Thymus (tissue), 14 donors: ENCODE measurements at places on chromosomes 12 and 14. TPM values are rescaled to one million over a fixed set of nuclear protein-coding genes. Genes with fewer than 3 reads are reported as not detected.

DNA sequence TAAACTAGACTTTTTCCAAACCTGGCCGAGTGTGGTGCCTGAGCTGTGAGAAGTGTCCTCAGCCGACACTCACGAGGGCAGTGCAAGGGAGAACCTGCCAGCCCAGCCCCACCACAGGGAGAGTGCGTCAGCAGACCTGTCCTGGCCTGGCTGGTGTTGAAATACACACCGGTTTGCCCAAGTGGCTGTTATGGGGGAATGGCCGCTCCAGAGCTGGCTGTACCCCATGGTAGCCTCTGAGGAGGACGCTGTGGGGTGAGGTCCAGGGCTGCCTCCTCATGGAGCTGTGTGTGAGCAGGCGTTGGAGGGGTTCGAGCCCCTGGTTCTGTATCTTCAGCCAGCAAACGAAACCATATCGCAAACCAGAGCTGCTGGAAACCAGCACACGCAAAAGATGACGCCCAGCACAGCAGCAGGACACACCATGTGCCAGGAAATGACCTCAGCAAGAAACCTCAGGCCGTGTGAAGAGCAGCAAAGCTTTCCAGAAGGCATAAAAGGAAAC, 9.4 kb downstream of the ANKRD9 start:
- H3K36me3 ChIP-seq: peaks cover 3% of the 10 kb centered on the region
- no peak overlapping the region for H3K4me3 ChIP-seq
- no peaks in the 10 kb centered on the region for H3K4me1 ChIP-seq
- H3K27me3 ChIP-seq: no peaks in the 10 kb centered on the region
- H3K27ac ChIP-seq: no peak overlapping the region

GRCh38 chr12:55818140-55818728, 393 bp downstream of the ORMDL2 start:
- H3K4me3 ChIP-seq: peak overlapping the region; percentile 83
- H3K27ac ChIP-seq: peak overlapping the region; percentile 74
- no peaks in the 10 kb centered on the region for H3K27me3 ChIP-seq
- H3K36me3 ChIP-seq: peaks cover 43% of the 10 kb centered on the region

DNA sequence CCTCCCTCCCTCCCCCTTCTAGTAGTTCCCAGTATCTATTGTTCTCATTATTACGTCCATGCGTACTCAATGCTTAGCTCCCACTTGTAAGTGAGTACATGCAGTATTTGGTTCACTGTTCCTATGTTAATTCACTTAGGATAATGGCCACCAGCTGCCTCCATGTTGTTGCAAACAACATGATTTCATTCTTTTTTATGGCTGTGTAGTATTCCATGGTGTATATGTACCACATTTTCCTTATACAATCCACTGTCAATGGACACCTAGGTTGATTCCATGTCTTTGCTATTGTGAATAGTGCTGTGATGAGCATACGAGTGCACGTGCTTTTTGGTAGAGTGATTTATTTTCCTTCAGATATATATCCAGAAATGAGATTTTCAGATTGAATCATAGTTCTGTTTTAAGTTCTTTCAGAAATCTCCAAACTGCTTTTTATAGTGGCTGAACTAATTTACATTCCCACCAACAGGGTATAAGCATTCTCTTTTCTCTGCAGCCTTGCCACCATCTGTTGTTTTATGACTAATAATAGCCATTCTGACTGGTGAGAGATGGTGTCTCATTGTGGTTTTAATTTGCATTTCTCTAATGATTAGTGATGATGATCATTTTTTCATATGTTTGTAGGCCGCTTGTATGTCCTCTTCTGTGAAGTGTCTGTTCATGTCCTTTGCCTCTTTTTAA, 17.9 kb upstream of the CLEC7A start:
- no peaks in the 10 kb centered on the region for H3K36me3 ChIP-seq
- no peaks in the 10 kb centered on the region for H3K27me3 ChIP-seq
- H3K27ac ChIP-seq: no peak overlapping the region
- no peak overlapping the region for H3K4me3 ChIP-seq
- no peak for DNase-seq

DNA sequence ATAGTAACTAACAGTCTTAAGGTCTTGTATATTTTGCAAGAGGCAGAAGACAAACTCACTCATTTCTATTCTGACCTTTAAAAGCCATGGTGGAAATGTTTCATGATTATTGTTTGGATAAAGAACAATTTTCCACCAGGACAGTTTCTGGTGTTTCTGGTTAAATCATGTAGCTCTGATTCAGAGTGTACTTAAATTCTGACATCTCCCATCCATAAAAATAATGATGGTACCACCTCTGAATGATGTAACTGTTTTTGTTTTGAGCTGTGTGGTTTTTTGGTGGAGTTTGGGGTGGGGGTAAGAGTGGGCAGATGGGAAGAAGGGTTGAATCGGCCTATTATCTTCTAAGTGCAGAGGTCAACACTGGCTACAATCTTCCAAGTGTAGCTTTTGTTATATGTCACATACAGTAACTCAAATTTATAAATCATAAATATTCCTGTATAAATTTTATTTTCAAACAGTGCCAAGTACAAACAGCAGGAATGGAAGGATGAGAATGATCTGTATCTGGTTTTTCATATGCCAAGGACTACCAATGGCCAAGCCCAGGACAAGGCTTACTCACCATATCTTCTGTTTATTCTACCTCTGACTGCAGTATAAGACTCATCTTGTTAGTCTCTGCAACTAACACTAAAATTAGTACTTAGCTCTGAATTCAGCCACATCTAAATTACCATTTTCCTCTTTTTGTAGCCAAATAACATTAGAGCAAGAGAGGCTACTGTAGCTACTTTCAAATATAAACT, 108.7 kb downstream of the BCAT1 start:
- DNase-seq: no peak
- H3K4me3 ChIP-seq: no peak overlapping the region
- no peaks in the 10 kb centered on the region for H3K4me1 ChIP-seq

TXNDC16 gene
- 4.1 TPM for polyA plus RNA-seq

- H3K4me3 ChIP-seq: no peak overlapping the region
- DNase-seq: no peak
- no peaks in the 10 kb centered on the region for H3K4me1 ChIP-seq
Measured at GRCh38 chr14:101196051-101196712, 292.7 kb upstream of the RTL1 start.

GRCh38 chr12:131916306-131917138, 12.6 kb upstream of the PUS1 start:
- H3K4me3 ChIP-seq: no peak overlapping the region
- no peaks in the 10 kb centered on the region for H3K27me3 ChIP-seq
- H3K4me1 ChIP-seq: no peaks in the 10 kb centered on the region
- no peak for DNase-seq

- DNase-seq: no peak
- H3K27ac ChIP-seq: no peak overlapping the region
- H3K4me1 ChIP-seq: no peaks in the 10 kb centered on the region
- no peaks in the 10 kb centered on the region for H3K27me3 ChIP-seq
Measured at GRCh38 chr12:22238211-22238610, 96.3 kb downstream of the ST8SIA1 start.

DNA sequence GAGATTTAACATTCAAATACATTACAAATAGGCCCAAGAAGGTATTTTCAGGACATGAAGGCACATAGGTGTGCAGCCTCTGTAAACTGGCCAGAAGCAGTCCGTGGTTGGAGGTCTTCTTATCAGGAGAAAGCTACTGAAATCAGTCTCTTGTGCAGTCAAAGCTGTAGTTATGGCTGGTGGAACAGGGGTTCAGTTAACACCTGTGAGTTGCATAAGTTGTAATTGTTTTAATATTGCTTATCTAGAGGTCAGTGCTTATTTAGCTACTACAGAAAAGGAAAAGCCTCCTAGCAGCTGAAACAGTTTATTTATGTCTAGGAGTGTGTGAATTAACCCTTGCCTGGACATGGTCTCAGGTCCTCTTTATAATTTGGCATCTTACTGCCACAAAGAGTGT, 377.6 kb upstream of the MDGA2 start:
- no peaks in the 10 kb centered on the region for H3K36me3 ChIP-seq
- no peak for DNase-seq
- no peaks in the 10 kb centered on the region for H3K4me1 ChIP-seq
- no peak overlapping the region for H3K4me3 ChIP-seq

GRCh38 chr12:49465132-49465531, 73.7 kb upstream of the KCNH3 start:
- no peak overlapping the region for H3K4me3 ChIP-seq
- H3K36me3 ChIP-seq: peaks cover 3% of the 10 kb centered on the region
- no peak for DNase-seq
- H3K27me3 ChIP-seq: no peaks in the 10 kb centered on the region
- no peaks in the 10 kb centered on the region for H3K4me1 ChIP-seq
- H3K27ac ChIP-seq: no peak overlapping the region

TMEM229B gene
- 6.6 TPM for polyA plus RNA-seq

DNA sequence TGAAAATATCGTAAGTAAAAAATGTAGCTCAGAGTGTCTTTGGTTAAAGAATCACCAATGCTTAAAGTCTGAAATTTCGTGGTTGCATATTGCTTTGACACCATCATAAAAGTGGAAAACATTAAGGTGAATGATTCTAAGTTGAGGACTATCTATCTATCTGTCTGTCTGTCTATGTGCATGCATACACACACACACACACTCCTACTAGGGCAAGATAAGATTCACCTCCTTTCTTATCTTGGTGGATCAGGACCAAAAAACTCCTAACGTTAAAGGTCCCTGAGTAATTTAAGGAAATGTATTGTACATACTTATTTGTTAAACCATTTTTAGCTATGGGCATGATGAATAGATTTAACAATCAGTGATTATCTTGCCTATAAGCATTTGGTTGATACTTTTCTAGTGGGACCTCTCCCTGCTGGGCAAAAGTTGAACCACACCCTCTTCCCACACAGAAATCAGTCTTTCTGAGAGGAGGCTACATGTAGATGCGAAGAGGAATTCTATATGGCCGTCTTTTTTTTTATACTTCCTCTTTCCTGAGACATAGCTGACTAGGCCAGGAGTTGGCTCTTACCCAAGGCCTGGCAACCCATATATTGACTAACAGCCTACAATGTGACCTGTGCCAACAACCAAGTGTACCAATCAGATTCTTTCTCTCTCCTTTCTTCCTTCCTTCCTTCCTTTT, 19.3 kb upstream of the LLPH start:
- peaks cover 21% of the 10 kb centered on the region for H3K36me3 ChIP-seq
- no peak for DNase-seq
- no peaks in the 10 kb centered on the region for H3K27me3 ChIP-seq
- H3K4me3 ChIP-seq: no peak overlapping the region
- H3K27ac ChIP-seq: no peak overlapping the region

MSI1 gene
- polyA plus RNA-seq: 0.25 TPM

DNA sequence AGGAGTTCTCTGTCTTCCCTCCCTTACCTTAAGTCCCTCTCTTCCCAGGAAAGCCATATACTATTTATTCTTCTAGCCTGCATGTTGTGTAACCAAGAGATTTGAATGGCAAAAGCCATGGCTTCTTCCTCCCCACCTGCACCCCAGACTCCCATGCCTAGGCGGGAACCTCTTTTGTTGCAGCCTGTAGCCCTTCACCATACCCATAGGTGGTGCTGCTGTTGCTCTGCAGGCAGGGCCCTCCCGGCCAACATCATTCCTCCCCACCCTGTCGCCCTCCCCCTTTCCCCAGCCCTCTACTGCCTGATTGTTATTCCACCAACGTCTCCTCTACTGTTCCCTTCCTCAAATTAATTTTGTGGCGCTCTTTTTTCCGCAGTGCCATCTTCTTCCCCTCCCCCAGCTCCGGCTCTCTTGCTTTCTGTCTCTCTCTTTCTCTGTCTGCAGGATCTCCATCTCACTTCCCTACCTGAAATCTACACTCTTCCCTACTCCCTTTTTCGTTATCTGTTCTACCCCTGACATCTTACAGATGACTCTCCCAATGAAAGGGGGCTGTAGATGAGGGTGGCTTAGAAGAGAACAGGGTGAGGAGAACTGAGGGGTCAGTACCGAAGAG, 13.8 kb downstream of the NGDN start:
- DNase-seq: peak; percentile 25
- H3K4me1 ChIP-seq: no peaks in the 10 kb centered on the region
- H3K36me3 ChIP-seq: peaks cover 7% of the 10 kb centered on the region
- H3K27ac ChIP-seq: no peak overlapping the region
- H3K4me3 ChIP-seq: no peak overlapping the region

DNA sequence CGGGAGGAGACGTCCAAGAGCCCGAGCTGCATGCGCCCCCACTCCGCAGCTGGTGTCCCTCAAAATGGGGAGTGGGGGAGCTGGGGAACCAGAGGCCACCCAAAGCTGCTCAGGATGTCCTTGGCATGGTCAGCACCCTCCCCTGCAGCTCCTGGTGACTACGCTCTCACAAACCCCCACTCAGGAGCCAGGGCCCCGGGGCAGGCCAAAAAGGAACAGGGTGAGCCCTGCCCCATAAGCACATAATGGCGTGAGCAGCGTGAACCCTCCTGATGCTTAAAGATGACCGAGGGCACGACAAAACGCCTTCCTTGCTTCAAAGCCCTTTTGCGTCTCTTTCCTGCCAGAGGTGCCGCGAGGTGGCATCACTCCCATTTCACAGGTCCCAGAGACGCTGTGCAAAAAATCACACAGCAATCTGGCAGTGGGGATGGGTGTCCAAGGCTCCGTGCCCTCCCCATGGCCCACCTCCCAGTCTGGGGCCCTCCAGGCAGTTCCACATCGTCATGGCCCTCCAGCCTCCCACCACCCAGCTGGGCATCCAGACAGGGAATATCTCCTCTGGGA, 13.5 kb downstream of the NCOR2 start:
- no peaks in the 10 kb centered on the region for H3K27me3 ChIP-seq
- H3K4me3 ChIP-seq: no peak overlapping the region
- no peak overlapping the region for H3K27ac ChIP-seq
- H3K4me1 ChIP-seq: peaks cover 89% of the 10 kb centered on the region

GRCh38 chr12:25458047-25458552, 95.0 kb downstream of the LMNTD1 start:
- DNase-seq: no peak
- no peaks in the 10 kb centered on the region for H3K36me3 ChIP-seq
- H3K4me3 ChIP-seq: no peak overlapping the region
- H3K27ac ChIP-seq: no peak overlapping the region
- no peaks in the 10 kb centered on the region for H3K27me3 ChIP-seq

MOAP1 gene
- polyA plus RNA-seq: 37.9 TPM

DNA sequence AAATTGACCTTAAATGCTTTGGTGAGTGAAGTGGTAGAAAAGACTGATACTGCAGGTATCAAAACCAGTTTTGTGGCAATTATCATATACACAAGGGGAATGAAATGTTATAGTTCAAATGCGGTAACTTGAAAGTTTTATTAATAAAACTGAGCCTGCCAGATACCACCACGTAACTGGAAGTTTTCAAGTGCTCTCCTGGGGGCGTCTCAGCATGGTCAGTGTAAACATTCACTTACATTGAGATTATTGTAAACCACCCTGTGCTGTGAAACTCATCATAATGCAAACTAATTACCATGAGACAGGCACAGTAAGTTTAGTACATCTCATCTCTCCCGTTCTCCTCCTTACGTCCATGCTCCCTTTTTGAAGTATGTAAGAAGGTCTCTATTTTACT, 280.7 kb upstream of the FAR2 start:
- H3K4me1 ChIP-seq: no peaks in the 10 kb centered on the region
- no peaks in the 10 kb centered on the region for H3K27me3 ChIP-seq
- no peaks in the 10 kb centered on the region for H3K36me3 ChIP-seq
- H3K27ac ChIP-seq: no peak overlapping the region
- no peak for DNase-seq
- H3K4me3 ChIP-seq: no peak overlapping the region

GRCh38 chr12:121001060-121001459, 15.2 kb downstream of the C12orf43 start:
- no peaks in the 10 kb centered on the region for H3K27me3 ChIP-seq
- no peak overlapping the region for H3K4me3 ChIP-seq
- H3K27ac ChIP-seq: no peak overlapping the region
- peak; percentile 33 for DNase-seq
- H3K36me3 ChIP-seq: peaks cover 25% of the 10 kb centered on the region
- H3K4me1 ChIP-seq: peaks cover 15% of the 10 kb centered on the region

- H3K4me3 ChIP-seq: peak overlapping the region; percentile 96
- DNase-seq: no peak
Measured at GRCh38 chr12:122022393-122023338, 982 bp downstream of the BCL7A start.
